Activated gamma-delta T cell treated with Interleukin-2 at 50 U/mL for 16 hours (primary cell): ENCODE measurements at places on chromosomes 12 and 14.

GRCh38 chr14:82694820-82695219, 1161.2 kb upstream of the SEL1L start:
- DNase-seq: no peak

DNA sequence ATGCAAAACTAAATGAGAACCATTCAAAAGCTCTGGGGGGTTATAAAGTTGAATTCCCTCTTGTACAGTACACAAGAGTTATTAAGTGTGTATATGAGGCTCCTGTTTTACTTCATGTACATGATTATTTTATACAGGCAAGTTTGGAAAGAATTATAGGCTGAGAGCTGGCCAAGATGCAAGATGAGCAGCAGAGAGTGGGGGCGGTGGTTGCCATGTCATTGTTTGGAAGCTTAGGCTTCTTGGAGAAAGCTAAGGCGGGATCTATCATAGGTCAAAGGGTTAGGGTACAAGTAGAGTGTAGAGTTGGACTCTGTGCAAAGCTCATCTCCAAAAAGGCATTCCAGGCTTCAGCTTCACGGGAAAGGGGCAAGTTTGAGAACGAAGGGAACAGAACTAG, 297.1 kb upstream of the TBX3 start:
- DNase-seq: no peak

- DNase-seq: no peak
Measured at GRCh38 chr12:105977652-105978051, 161.1 kb downstream of the NUAK1 start.

- no peak for DNase-seq
Measured at GRCh38 chr14:52650774-52651173, 44.6 kb downstream of the ERO1A start.

DNA sequence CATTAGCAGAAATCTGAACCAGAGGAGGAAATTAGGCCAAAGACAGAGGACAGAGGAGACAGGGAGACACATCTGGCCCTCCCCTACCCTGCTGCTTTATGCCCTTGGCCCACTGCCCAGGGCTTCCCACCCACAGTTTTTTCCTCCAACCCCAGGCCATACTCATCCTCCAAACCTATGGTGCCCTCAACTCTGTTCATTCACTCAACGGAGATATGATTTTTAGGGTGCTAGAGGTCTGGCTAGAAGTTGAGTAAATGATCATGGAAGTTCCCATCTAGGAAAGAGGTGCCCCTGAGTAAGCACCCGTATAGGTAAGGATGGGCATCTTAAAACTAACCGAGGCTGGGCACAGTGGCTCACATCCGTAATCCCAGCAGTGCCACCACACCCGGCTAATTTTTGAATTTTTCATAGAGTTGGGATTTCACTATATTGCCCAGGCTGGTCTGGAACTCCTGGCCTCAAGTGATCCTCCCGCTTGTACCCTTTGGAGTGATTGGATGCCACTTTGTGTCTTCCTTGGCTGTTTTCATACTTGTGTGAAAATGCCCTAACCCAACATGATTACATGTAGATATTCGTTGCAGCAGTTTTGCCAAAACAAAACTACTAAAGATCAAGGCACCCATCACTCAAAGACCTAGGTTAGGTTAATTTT, 4.4 kb downstream of the KRT18 start:
- no peak for DNase-seq
